ENCODE measurements at places on chromosomes 4 and X.
A peak's percentile ranks its signal among the peaks of the same experiment; 100 is the strongest.

DNA sequence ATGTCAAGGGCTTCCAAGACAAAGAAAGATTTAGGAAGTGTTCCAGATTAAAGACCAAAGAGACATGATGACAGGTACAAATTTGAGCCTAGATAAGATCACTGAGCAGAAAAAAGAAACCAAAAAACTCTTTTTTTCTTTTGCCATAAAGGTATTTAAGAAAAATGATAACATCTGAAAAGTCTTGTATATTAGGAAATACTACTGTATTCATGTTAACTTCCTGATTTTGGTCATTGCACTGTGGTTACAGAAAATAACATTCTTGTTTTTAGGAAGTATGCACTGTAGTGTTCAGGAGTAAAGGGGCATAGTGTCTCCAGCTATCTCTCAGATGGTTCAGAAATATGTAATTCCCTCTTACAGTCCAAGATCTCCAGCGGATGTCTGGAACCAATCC lies 37.1 kb downstream of the RWDD4 start:
- DNase-seq = peak; percentile 61

- no peak for DNase-seq
Observed at GRCh38 chr4:22356987-22357596, 158.8 kb downstream of the ADGRA3 start.

DNA sequence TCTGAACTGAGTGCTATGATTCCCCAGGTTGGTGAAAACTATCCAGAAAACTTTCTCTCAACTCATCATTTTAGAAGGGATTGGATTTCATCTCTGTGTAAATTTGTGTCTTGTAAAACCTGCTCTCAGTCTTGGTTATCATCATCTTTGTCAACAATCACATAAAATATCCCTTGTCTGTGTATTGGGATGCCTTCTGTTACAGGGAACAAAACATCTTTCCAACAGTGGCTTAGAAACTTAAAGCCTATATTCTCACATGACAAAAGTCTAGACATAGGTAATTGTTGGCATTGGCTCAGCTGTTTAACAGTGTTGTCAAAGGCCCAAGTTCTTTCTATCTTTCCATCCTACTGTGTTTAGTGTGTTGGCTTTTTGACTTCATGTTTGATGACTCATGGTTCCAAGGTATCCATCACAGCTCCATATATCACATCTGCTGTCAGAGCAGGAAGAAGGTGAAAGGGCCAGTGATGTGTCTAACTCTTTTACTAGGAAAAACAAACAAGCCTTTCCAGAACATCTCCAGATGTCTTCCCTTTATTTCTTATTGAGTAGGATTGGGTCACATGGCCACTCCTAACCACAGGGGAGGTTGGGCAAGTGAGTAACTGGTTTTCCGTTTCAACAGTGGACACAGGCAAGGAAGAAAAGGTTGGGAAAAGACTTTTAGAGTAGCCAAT lies 65.0 kb downstream of the PHEX start:
- no peak for DNase-seq

DNA sequence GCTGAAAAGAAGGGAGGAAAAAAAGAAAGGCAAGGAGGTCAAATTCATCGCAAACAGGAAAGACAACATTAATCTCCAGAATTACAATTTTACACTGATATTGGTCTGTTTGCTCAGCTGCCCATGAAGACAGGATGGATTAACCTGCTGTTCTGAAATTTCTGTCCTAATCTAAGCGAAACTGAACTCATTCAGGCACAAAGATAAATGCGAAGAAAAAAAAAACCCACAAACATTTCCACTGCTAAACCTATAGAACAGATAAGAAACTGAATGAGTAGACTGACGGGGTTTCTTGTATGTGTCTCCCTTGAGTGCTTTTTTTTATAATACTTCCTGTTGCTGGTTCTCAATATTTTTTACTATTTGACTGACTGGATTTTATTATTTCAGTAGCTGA lies 251.8 kb upstream of the FTHL17 start:
- no peak for DNase-seq

GRCh38 chrX:150197388-150197787 lies 165.7 kb upstream of the MAMLD1 start:
- no peak for DNase-seq

- DNase-seq = no peak
Observed at GRCh38 chr4:109916027-109916409, 3.3 kb downstream of the EGF start.

DNA sequence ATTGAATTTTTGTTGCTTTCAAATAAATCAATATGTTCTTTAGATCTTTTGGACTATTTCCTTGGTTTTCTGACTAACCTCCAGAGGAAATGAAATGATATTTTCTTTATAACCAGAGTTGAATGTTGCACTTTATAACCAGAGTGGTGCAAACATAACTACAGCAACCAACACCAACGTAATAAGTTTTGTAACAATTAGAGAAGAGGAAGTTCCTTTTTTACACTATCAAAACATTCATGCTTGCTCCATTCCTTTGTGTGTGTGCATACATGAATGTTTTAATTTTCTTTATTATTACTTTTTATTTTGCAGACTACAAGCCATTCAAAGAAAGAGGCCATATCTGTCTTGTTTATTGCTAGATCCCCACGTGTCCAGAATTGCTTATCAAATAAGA lies 193.0 kb upstream of the PPP3CA start:
- DNase-seq = peak; percentile 57

- no peak for DNase-seq
Observed at GRCh38 chr4:10031668-10032590, 10.6 kb upstream of the SLC2A9 start.

- no peak for DNase-seq
Observed at GRCh38 chrX:150223176-150224015, 139.7 kb upstream of the MAMLD1 start.

GRCh38 chr4:6746721-6747293 lies 30.8 kb downstream of the BLOC1S4 start:
- no peak for DNase-seq

- no peak for DNase-seq
Observed at GRCh38 chr4:52889778-52890520, 27.8 kb downstream of the RASL11B start.

- no peak for DNase-seq
Observed at GRCh38 chrX:69321006-69321655, 155.9 kb upstream of the PJA1 start.

DNA sequence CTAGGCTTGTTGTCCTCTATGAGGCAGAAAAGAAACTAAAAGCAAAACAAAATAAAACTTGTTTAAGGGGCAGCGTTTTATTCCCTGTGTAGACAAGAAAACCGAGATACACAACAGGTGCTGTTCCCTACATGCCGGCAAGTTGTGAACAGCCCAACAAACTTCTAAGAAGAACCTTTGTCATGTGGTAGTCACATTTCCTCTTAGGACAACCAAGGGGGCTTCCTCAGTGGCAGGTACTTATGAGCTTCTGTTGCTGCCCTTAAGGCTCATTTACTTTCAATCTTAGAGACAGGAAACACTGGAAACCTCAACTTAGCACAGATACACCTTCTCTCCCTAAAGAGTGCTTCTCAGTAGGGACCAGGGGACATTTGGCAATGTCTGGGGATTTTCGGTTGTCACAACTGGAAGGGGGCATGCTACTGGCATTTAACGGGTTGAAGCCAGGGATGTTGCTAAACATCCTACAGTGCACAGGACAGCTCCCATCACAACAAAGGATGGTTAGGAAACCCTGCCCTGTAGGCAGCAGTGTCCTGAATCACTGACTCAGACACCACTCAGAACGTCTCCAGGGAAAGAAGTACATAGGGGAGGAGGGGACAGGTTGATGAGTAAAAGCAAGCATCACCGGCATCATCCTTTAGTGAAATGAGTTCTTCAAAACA lies 111.0 kb downstream of the ASB9 start:
- DNase-seq = no peak

DNA sequence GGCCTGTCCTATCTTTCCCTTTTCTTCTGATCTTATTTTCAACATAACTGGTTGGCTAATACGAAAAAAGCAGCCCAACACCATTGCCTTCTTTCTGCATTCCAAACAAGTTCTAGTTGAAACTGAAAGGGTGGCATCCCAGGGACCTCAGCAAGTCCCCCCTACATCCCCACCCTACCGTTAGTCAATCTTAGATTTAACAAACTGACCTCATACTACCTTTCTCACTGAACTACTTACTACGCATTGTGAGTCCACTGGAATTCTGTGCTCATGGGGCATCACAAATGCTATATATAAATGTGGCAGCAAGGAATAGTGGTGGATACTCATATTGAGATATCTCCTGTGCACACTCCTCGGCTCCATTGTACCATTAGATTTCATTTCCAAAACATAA lies 33.1 kb upstream of the FGF5 start:
- DNase-seq = no peak

DNA sequence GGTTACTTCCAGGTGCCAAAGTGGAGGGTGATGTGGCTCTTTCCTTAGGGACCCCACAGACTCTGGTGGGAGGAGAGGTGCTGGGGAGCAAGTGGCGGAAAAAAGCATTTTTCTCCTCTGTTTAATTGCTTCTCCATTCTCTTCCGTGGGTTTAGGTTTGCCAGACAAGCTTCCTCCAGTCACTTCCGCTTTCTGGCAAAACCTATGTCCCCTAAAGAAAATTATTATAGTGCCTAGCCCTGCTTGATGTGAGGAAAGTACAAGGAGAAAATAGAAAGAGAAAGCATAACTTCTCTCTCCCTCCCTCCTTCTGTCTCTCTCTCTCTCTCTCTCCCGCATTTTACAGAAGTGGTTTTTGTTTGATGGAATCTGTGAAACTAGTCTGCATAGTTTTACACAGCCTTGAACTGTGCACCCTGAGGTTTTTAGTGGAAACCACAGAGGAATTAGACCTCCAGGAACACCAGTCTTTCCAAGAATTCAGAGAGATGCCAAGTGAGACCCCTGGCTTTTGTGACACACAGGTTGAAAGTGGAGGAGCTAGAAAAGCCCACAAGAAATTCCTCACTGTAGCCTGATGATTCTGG lies 231.1 kb upstream of the ANXA3 start:
- DNase-seq = peak; percentile 26

DNA sequence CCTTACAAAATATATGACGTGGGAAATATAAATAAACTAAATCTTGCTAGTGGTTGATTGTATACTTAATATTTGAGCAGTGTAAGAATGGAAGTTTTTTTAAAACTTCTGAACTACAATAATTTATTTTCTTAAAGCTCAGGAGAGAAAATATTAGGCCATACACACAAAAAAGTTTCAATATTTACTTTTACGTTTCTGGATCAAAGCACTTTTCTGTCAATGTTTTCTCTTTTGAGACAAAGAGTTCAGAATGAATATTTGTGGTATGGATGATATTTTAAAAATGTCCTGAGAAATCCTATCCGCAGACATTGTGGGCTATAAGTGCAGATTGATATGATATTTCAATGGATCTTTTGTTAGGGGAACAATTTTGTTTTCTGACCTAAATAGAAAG lies 109.9 kb downstream of the TLL1 start:
- DNase-seq = no peak

DNA sequence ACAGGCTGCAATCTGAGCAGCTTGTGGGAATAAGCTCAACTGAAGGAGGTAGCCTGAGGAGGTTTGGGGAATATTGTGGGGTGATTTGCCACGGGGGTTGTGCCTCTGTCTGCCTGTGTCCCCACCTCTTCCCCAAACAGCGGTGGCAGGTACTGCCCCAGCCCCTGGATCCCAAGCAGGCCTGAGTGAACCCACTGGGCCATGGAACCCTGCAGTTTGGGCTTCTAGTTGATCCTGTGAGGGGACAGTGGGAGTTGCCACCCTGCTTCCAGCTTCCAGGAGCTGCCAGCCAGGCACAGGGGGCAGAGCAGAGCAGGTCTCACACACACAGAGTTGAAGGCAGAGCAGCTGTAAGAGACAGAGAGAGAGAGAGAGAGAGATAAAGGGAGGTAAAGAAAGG lies 97.4 kb downstream of the PJA1 start:
- DNase-seq = no peak

GRCh38 chr4:8915201-8916200 lies 43.9 kb upstream of the HMX1 start:
- no peak for DNase-seq

- DNase-seq = peak; percentile 4
Observed at GRCh38 chrX:137194164-137194563, 160.4 kb upstream of the GPR101 start.

- DNase-seq = no peak
Observed at GRCh38 chr4:88002786-88003185, 4.6 kb upstream of the PKD2 start.

DNA sequence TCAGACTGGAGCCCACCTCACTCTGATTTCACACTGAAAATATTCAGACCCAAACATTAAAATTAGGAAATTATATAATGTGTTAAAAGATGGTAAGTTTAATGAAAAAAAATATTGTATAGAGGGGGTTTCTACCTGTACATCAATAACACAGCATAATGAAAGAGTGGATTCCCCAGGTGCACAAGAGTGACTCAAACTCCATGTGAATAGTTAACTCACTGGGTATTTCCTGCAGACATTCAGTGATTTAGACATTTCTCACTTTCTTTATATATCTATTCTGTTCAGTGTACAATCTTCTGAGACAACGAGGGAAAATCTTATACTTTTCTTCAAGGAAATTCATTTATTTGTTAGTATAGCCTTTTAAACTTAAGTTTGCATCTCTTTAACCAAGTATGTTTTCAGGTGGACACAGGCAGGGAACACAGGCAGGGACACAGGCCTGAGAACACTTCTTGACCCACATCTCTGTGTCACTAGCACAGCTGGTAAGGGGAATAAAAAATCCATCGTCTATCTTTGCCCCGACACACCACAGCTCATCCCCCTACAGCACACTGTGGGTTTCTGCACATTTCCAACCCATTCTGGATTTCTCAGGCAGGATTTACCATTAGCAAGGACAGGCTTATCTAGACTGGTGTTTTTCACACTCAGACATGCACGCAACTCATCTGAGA lies 525.5 kb upstream of the BOD1L1 start:
- no peak for DNase-seq

- DNase-seq = no peak
Observed at GRCh38 chr4:113049421-113050370, at the start of gene ANK2. Gene ANK2 (plus strand): TSS chr4:113049653. CDS start chr4:113049729, 76 bp downstream.

DNA sequence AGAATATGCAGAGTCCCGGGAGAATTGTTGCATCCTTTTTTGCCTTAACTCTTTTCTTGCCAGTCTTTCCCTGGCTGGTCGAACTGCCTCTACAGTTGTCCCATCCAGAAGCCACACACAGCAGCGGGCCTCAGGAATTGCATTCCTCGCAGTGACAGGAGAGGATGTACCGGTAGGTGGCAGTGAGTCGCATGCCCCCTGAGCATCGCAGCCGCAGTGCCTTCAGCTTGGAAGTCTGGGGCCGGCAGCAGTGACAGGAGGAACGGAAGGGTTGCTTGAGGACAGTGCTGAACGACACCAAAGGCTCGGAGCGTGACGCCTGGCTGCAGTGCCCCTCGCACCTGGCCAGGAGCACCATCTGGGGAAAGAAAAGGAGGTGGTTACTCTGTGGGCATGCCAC lies 23.5 kb downstream of the NDP start:
- no peak for DNase-seq

DNA sequence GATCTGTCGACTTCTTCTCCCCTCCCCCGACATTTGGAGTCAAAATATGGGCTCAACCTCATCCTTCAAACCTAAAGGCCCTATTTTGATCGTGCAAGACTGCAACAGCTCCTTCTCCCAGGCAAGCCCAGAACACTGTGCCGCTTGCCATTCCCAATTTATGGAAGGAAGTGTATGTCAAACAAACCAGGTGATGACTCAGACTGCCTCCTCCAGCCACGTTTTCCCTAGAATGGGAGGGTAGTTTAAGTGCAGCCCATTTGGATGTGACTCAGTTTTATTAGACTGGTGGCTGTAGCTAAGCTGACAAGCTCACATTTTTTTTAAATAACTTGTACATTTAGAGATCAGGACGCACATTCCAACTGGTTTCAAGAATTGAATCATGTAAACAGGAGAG lies 570.4 kb upstream of the DIPK2B start:
- no peak for DNase-seq

- no peak for DNase-seq
Observed at GRCh38 chrX:96861218-96861617, 22.5 kb upstream of the RPA4 start.

- DNase-seq = no peak
Observed at GRCh38 chrX:38959736-38960135, 158.5 kb downstream of the MID1IP1 start.
